ENCODE measurements at places on chromosomes 4 and X. TPM values are rescaled to one million over a fixed set of nuclear protein-coding genes. Genes with fewer than 3 reads are reported as not detected.

Gene CCDC120
- polyA plus RNA-seq: 0.55 TPM

GRCh38 chr4:155590796-155591585, 75.7 kb upstream of the GUCY1A1 start:
- no peak for DNase-seq

Gene STX18
- 28.2 TPM for polyA plus RNA-seq

Gene OTUD6A
- polyA plus RNA-seq: not detected

Gene ADRA2C
- polyA plus RNA-seq: 0.30 TPM

DNA sequence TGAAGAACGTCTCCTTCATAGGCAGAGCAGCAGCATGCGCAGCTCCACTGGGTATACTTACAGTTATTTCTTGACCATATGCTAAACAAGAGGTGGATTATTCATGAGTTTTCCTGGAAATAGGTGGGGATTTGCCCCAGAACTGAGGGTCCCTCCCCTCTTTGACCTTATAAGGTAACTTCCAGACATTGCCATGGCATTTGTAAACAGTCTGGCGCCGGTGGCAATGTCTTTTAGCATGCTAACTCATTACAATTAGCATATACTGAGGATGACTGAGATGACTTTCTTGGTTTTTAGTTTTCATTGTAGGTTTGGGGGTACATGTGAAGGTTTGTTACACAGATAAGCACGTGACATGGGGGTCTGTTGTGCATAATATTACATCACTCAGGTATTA, 97.3 kb downstream of the MTNR1A start:
- no peak for DNase-seq

DNA sequence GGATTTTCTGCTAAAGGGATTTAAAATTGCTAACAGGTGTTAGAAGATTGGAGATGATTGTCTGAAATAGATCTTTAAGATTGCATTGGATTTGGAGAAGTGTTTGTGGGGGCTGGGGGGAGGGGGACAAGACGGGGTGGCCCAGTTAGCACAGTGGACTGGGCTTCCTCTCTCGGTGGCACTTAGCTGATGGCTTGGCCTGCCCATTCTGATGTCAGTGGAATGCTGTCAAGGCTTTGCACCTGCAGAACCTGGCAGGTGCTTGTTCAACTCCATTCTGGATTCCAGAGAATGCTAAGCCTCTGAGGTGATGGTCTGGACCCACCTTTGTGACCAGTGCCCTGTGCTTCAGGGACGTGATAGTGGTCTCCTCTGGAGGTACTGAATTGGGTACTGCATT, 43.7 kb downstream of the ADD1 start:
- no peak for DNase-seq

- no peak for DNase-seq
Observed at GRCh38 chr4:141833209-141833608, 196.8 kb downstream of the IL15 start.

DNA sequence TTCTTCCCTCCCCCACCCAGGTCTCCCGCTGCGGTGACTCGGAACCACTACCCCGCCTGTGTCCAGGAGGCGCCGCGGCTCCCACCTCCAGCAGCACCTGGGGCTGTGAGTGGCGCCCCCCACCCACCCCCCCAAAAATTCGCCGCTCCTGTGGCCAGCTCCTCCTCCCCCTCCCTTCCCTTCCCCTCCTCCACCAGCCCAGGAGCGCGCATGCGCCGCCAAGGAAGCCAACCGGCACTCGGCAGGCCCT, 278 bp downstream of the CLOCK start:
- no peak for DNase-seq

GRCh38 chrX:7432901-7433300, 284.9 kb upstream of the PUDP start:
- no peak for DNase-seq

DNA sequence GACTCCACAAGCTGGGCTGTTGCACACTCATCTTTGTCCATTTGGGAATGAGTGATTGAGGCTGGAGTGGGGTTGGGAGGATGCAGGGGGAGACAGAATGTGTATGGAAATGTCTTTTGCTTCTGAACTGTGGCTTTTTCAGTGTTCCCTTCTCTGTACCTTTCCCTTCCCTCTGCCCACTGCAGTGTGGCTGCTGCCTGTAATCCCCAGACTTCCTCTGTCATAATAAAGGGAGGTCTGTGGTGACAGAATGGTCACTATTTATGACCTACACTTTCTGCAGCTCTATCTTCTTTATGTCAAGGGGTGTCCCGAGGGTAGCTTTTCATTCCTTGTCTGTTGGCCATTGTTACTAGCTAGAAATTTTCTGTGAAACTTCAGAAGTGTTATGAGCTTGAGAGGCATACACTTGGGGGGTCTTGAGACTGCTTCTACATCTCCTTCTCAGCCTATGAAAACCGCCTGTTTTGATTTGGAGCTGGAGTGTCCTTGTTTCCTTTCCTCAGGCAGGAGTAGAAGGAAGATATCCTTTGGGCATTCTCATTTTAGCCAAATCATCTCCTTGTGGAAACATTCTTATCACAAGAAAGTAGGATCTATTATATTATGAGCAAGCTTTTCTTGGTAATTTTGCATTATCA, 63.0 kb downstream of the ANK2 start:
- DNase-seq: no peak

- DNase-seq: no peak
Observed at GRCh38 chrX:118353081-118353850, 7.4 kb downstream of the WDR44 start.

Gene ATRX
- polyA plus RNA-seq: 39.5 TPM

GRCh38 chrX:134244043-134244442, 7.1 kb downstream of the CCDC160 start:
- peak; percentile 58 for DNase-seq

- no peak for DNase-seq
Observed at GRCh38 chrX:150456941-150457340, 93.8 kb downstream of the MAMLD1 start.

- DNase-seq: no peak
Observed at GRCh38 chrX:149825424-149825823, 43.7 kb downstream of the MAGEA9 start.

Gene CRLF2
- not detected for polyA plus RNA-seq

GRCh38 chr4:686413-687040, 2.4 kb downstream of the SLC49A3 start:
- no peak for DNase-seq

DNA sequence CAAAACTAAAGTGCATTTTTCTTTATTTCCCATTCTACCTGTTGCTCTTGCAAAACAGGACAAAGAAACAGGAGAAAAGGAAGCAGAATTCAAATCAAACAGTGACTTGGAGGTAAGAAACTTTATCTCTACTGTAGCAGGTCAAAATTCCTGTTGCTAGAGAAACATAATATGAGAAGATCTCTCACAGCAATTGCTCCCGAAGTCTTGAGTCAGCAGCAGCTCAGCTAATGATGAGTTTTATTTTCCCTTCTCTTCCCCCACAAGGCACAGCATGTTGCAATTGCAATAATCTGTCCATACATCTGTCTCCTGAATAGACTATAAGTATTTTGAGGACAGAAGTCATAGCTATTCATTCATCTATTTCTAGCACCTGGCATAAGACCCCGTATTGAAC, 112.7 kb downstream of the CLNK start:
- DNase-seq: no peak

GRCh38 chrX:133549295-133549933, 134.1 kb upstream of the GPC4 start:
- DNase-seq: no peak

GRCh38 chr4:113701169-113701568, 60.4 kb downstream of the CAMK2D start:
- DNase-seq: no peak

Gene ASB5
- polyA plus RNA-seq: 1.0 TPM

GRCh38 chr4:24809376-24809775, 14.0 kb downstream of the SOD3 start:
- no peak for DNase-seq

Gene UGT2B11
- polyA plus RNA-seq: not detected

- peak; percentile 49 for DNase-seq
Observed at GRCh38 chr4:1154523-1155182, 17.7 kb downstream of the SPON2 start.

GRCh38 chrX:19761554-19762295, 125.7 kb downstream of the SH3KBP1 start:
- no peak for DNase-seq

GRCh38 chr4:47838445-47838844, 578 bp upstream of the CORIN start:
- no peak for DNase-seq

DNA sequence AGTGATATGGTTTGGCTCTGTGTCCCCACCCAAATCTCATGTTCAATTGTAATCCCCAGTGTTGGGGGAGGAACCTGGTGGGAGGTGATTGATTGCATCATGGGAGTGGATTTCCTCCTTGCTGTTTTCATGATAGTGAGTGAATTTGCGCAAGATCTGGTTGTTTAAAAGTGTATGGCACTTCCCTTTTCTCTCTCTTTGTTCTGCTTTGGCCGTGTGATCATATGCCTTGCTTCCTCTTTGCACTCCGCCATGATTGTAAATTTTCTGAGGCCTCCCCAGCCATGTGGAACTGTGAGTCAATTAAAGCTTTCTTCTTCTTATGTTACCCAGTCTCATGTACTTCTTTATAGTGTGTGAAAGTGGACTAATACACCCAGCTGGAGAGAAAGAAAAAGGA, 113.0 kb upstream of the AADAT start:
- no peak for DNase-seq

GRCh38 chr4:183936047-183936446, 30.9 kb downstream of the STOX2 start:
- no peak for DNase-seq

GRCh38 chr4:113884655-113885054, 94.8 kb downstream of the ARSJ start:
- no peak for DNase-seq

DNA sequence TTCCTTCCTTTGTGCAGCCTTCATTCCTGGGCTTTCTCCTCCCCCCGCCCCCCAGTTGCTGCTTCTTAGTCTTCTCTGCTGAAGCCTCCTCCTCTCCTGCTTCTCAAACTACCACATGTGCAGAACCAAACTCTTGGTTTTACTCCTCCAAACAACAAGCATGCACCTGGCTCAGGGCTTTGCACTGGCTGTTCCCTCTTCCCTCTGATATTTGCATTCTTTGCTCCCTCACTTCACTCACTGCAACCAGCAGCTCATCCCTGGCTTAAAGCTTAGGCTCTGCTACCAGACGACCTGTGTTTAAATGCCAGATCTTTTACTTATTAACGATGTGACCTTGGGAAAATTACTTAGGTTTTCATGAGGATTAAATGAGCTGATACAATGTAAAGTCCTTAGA, 51.4 kb downstream of the MED28 start:
- DNase-seq: no peak

DNA sequence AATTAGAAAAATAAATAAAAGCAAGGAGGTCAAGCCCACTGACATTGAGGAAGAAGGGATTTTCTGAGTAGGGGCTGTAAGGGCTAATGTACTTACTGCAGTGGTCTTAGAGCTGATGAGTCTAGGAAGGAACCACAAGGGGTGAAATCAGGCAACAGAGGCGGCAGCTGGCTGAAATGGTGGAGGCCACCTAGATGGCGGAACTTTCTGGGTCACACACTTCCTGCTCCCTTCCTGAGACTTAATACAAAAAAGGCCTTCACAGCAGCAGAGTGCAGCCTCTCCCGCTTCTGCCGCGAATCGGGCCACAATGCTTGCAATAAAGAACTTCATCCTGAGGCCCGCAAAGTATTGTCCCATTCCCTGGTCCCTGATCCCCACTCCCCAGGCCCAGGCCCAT, 15.4 kb downstream of the SNX12 start:
- no peak for DNase-seq

DNA sequence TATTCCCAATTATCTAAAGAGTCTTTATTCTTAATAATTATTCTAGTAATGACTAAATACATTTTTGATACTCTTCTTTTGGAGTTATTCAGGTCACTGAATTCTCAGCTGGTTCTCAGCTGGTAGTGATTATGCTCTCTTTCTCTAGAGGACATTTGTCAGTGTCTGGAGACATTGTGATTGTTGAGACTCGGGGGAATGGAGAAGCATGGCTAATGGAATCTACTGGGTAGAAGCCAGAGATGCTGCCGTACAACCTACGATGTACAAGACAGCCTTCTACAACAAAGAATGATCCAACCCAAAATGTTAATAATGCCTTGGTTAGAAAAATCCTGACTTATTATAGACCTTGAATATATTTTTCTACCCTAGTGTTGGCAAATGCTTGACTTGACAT, 149.2 kb upstream of the ANKRD50 start:
- no peak for DNase-seq

Gene SCRG1
- polyA plus RNA-seq: 0.39 TPM

GRCh38 chr4:2827874-2828751, 15.5 kb upstream of the ADD1 start:
- DNase-seq: no peak

Gene C1GALT1C1
- polyA plus RNA-seq: 34.5 TPM

DNA sequence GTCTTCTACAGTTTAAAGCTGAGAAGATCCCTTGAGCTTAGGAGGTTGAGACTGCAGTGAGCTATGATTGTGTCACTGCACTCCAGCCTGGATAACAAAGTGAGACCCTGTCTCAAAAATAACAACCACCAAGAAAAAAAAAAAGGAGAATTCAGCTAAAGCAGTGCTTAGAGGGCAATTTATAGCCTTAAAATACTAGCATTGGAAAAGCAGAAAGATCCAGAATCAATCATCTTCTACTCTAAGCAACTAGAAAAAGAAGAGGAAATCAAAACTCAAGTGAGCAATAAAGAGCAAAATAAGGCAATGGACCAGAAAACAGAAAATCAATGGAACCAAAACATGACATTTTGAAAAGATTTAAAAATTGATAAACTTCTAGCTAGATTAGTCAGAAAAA, 639 bp upstream of the PI4K2B start:
- no peak for DNase-seq

DNA sequence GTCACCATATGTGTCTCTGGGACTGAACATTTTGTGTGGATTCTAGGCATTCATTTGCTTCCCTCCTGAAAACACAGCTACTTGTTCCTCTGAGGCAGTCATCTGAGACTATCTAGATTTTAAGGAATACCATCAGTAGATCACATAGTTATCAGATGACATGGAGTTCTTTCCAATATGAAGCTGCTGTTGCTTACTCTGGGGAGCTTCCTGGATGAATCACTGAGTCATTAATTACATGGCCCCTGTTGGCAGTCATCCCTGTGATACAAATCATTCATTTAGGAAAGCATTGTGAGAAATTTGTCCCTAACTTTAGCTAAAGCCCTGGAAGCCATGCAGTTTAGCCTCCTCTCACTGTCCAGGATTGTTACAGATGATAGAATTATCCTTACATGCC, 98.2 kb upstream of the ARSJ start:
- DNase-seq: peak; percentile 87
